ENCODE measurements at places on chromosomes 1 and 21.

DNA sequence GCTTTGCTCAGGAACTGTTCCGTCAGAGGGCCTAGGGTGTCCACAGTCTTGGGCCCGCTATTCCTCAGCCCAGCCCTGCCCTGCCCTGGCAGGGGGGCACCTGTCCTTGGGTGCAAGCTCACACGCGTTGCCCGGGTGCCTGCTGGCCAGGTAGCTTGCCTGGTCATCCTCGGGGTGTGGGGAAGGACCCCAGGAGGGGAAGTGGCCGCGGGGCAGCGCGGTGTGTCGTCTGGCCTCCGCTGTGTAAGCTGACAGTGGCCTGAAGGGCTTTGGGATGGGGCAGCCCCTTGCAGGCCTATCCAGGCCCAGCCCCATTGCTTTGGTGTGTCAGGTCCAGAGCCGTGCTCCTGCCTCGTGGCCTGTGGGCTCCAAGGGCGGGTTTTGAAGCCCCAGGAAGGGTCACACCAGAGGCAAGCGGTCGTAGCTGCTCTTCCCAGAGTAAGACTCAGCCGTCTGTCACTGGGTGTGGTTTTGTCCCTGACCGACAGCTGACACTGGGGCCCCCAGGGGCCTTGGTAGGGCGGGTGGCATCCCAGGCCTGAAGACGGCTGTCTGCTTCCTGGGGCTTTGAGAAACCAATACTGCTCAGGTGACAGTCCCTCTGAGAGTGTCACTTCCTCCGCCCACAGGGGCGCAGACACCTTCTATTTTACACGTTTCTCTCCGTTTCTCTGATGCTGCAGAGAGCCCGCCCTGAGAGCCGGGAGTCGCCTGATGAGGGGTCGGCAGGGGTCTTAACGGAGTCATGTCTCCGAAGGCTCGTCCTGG is 72.1 kb downstream of the SKI start:
- peaks cover 35% of the 10 kb centered on the region for H3K36me3 ChIP-seq
- peak overlapping the region; percentile 70 for H3K4me3 ChIP-seq
- peaks cover 77% of the 10 kb centered on the region for H3K4me1 ChIP-seq
- peak overlapping the region; percentile 99 for H3K27ac ChIP-seq

- H3K4me3 ChIP-seq, result no peak overlapping the region
- no peak for DNase-seq
- peaks cover 7% of the 10 kb centered on the region for H3K27me3 ChIP-seq
- no peak overlapping the region for H3K27ac ChIP-seq
- H3K4me1 ChIP-seq, result no peaks in the 10 kb centered on the region
These were observed 39.5 kb upstream of the CAPZB start for GRCh38 chr1:19524791-19525190.

DNA sequence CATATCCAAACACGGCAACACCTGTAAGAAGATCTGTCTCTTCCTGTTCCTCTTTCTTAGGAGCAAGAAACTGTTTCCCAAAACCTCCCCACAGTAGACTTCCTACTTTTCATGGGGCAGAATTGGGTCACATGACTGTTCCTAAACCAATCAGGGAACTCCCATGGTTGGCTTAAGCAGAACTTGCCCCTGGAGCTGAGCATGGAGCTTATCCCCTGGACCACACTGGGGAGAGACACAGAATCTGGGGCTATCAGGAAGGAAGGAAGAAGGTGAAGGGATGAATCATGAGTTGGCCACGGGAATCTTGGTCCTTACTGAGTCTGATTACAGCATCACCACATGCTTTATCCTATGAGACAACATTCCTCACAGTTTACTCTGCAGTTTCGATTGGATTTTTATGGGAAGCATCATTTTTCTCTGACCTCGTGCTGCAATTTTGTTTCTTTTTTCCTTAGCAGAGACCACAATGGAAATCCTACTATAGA is 81.8 kb downstream of the CDC7 start:
- no peak for DNase-seq
- no peaks in the 10 kb centered on the region for H3K36me3 ChIP-seq
- H3K27me3 ChIP-seq, result peaks cover 22% of the 10 kb centered on the region
- H3K27ac ChIP-seq, result no peak overlapping the region
- H3K4me3 ChIP-seq, result no peak overlapping the region

- H3K4me1 ChIP-seq, result peaks cover 39% of the 10 kb centered on the region
- no peak overlapping the region for H3K4me3 ChIP-seq
- H3K36me3 ChIP-seq, result peaks cover 17% of the 10 kb centered on the region
- H3K27me3 ChIP-seq, result peaks cover 33% of the 10 kb centered on the region
These were observed 22.3 kb downstream of the DHRS3 start for GRCh38 chr1:12595757-12596006.

DNA sequence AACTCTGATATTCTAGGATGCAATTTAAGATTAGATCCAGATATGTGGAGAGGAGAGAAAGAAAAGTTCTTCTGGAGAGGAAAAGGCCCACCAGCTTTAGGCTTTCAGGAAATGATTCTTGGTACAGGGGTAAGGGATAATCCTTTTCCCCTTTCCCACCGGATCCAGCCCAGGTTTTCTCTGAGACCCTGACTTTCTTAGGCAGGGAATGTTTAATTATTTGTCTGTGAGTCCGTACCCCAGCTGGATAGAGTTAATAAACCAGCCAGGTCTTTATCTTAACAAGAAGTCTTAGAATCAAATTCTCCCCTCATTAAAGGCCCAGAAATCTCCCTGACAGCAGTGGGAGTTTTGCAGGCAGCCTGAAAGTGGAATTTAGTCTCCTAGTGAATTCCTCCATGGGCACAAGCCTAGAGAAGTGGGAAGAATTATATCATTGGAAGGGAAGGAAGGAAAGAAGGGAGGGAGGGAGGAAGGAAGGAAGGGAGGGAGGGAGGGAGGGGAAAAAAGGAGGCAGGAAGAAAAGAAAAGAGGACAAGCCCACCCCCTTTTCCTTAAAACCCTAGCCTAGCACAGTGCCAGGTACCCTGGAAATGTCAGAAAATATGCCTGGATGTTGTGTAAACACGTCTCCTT is 189.0 kb downstream of the PLPP3 start:
- no peak for DNase-seq
- no peaks in the 10 kb centered on the region for H3K4me1 ChIP-seq
- no peak overlapping the region for H3K4me3 ChIP-seq

GRCh38 chr21:46153247-46154154 is 1.9 kb downstream of the FTCD start:
- no peaks in the 10 kb centered on the region for H3K4me1 ChIP-seq
- no peak overlapping the region for H3K27ac ChIP-seq
- DNase-seq, result peak; percentile 65
- peaks cover 3% of the 10 kb centered on the region for H3K27me3 ChIP-seq
- no peak overlapping the region for H3K4me3 ChIP-seq
- no peaks in the 10 kb centered on the region for H3K36me3 ChIP-seq

GRCh38 chr1:220409771-220410595 is 118.0 kb upstream of the MARK1 start:
- no peak for DNase-seq
- H3K4me1 ChIP-seq, result no peaks in the 10 kb centered on the region
- no peaks in the 10 kb centered on the region for H3K36me3 ChIP-seq
- H3K27me3 ChIP-seq, result peaks cover 11% of the 10 kb centered on the region
- no peak overlapping the region for H3K4me3 ChIP-seq

DNA sequence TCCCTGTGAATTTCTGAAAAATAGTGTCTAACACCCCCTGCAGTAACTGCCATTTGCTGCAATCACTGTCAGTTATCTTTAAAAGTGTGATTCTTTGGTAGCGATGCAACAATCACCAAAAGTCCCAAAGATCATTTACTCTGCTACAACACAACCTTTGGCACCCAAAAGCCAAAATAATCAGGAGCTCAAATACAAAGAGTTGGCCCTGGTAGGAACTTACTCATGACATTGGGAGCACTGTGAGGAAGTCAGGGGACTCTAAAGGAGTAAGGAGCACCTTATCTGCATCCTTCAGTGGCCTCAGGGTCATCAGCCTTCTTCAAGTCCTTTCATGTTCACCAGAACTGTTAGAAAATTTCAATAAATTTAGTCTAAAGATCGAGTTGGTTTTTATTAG is 54.6 kb downstream of the SLC16A1 start:
- H3K36me3 ChIP-seq, result no peaks in the 10 kb centered on the region
- no peaks in the 10 kb centered on the region for H3K27me3 ChIP-seq
- H3K4me1 ChIP-seq, result peaks cover 22% of the 10 kb centered on the region
- DNase-seq, result no peak
- H3K4me3 ChIP-seq, result no peak overlapping the region

DNA sequence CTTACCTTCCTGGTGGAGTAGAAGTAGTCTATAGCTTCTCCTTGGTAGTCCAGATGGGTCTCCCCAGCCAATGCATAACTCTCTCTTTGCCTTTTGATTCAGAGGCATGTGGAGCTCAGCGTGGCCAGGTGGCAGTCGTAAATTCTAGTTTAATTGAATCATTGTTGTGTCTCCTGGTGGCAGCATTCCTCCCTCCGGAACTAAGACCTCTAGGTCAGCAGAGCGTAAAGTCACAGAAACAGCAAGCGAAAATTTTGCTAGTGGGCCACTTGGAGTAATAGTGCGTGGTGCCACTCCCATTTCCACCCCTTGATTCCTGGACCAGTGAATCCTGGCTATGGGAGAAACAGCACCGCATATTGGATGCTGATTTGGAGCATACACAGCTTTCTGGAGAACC is 3.9 kb upstream of the TMPRSS2 start:
- DNase-seq, result no peak
- H3K4me1 ChIP-seq, result no peaks in the 10 kb centered on the region
- peaks cover 45% of the 10 kb centered on the region for H3K27me3 ChIP-seq
- H3K36me3 ChIP-seq, result no peaks in the 10 kb centered on the region
- H3K4me3 ChIP-seq, result no peak overlapping the region
- H3K27ac ChIP-seq, result no peak overlapping the region

DNA sequence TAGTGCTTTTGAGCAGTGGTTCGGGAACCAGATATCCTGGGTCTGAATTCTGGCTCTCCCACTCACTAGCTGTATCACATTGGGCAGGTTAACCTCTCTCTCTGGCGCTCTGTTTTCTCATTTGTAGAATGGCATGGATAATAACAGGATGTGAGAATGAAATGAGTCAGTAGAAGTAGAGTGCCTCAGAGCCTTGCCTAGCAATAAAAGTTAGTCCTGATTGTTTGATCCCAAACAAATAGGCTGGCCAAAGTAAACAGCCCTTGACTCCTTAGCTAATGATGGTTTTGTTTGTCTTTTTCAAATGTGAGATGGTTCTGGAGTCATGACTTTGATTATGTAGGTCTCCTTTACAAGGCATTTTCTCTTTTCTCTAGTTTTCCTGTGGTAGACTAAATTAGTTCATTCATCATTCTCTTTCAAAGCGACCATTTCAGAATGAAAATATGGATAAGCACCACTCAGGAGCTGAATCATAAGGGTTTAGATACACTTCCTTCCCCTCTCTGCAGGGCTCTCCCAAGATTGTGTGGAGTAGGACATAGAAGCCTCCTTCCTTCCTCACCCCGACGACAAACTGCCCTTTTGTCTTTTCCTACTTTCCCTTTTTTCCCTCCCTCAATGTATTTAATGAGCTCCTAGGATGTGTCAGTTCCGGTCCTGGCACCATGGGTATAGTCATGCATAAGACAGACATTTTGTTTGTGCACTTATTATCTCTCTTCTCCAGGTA is 23.1 kb downstream of the KIAA0040 start:
- H3K4me1 ChIP-seq, result peaks cover 54% of the 10 kb centered on the region
- no peak for DNase-seq
- H3K27me3 ChIP-seq, result no peaks in the 10 kb centered on the region
- H3K27ac ChIP-seq, result peak overlapping the region; percentile 60

DNA sequence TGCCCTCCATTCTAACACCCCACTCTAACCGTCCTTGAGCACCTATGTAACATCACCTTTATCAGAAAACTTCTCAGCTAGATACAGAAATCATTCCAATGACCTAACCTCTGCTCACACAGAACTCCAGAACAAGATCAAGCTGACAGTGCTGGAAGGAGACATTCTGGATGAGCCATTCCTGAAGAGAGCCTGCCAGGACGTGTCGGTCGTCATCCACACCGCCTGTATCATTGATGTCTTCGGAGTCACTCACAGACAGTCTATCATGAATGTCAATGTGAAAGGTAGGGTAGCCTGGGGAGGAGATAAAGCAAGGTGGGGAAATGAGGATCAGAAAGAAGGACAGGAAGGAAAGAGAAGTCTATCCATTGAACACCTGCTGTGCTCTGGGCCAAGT is 27.8 kb downstream of the HSD3B2 start:
- no peaks in the 10 kb centered on the region for H3K4me1 ChIP-seq
- H3K4me3 ChIP-seq, result no peak overlapping the region
- H3K36me3 ChIP-seq, result no peaks in the 10 kb centered on the region
- H3K27ac ChIP-seq, result no peak overlapping the region
- H3K27me3 ChIP-seq, result peaks cover 3% of the 10 kb centered on the region

DNA sequence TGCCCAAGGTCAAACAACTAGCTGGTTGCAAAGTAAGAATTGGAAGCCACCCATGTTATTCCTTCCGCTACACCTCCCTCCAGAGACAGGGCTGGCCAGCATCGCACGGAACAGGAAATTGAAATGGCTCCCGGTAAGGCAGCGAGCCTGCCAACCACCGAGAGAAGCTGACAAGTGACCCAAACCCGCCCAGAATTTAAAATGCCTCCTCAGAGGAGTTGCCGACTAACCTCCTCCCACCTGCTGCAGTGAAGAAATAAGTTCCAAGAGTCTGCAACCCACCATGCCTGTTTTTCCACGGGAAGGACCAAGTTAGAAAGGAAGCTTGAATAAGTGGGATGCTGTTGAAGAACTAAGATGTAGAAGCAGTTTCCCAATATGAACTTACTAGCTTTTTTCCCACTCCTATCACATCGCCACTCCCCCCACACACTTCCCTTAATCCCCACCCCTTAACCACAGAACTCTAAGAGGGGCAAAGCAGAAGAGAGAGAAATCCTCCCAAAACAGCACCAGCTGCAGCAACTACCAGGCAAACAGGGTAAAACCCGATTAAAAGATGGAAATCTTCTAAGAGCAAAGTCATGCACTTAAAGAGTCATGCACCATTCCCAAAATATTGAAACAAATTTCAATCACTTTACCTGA is 78.6 kb downstream of the TIAM1 start:
- H3K4me1 ChIP-seq, result peaks cover 28% of the 10 kb centered on the region

- no peak overlapping the region for H3K27ac ChIP-seq
- DNase-seq, result no peak
- H3K4me3 ChIP-seq, result no peak overlapping the region
- no peaks in the 10 kb centered on the region for H3K36me3 ChIP-seq
These were observed 12.6 kb upstream of the KLF18 start for GRCh38 chr1:44154049-44154448.
